ENCODE measurements at places on chromosomes 2 and 18.

DNA sequence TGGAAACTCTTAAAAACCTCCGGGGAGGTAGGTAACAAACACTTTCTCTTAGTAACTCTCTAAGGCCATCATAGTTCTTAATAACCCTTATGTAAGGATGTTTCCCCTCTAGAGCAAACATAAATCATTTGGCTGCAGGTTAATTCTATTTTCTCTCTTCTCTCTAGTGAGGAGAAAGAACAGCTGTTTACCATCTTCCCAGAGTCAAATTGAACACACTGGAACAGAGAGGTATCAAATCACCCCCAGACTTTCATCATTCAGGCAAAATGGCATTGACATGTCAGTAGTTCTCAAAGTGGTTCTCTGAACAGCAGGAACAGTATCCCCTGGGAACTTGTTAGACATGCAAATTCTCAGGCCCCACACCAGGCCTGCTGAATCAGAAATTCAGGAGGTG lies 240.7 kb downstream of the MEIS1 start:
- DNase-seq, result no peak

DNA sequence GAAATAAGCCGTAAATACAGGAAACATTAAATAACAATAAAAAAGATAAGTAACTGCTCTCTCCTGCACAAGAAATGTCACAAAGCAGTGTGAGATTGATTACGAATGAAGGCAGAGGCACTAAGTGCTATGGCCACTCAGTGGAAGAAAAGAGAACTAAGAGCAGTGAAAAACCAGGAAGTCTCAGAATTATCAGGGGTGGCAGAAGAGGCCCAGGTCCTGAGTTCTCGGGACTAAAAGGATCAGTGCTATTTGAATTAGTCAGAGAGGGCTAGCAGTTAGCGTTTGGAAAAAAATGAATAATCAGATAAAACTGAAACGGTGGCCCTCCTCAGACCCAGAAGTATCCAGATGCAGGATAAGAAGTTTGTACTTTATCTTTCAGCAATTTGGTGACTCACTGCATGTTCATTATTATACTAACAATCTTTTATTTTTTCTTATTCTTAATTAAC lies 367.1 kb downstream of the ZEB2 start:
- DNase-seq, result no peak

- no peak for DNase-seq
These were observed 4.6 kb downstream of the B3GNT7 start for GRCh38 chr2:231399853-231400680.

GRCh38 chr2:59025157-59025757 lies 784.1 kb upstream of the FANCL start:
- no peak for DNase-seq

GRCh38 chr2:105590780-105591660 lies 153.7 kb upstream of the NCK2 start:
- DNase-seq, result no peak

DNA sequence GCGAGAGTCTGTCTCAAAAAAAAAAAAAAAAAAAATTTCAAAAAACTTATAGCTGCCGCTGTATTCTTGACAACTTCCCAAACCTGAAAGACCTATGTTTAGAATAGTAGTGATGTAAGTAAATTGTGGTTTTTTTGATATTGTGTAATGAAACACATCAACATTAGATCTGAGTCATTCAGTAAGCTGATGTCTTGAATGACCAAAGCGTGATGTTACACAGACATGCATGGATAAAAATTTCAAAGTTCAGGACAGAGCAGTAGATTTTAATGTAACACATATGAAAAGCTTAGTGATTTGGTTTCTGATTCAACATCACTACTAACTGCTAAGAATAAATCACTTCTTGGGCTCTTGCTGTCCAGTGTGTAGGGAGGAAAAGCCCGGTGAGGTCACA lies 69.3 kb upstream of the MEX3C start:
- DNase-seq, result no peak

- no peak for DNase-seq
These were observed 221.9 kb downstream of the DYSF start for GRCh38 chr2:71675296-71675695.

DNA sequence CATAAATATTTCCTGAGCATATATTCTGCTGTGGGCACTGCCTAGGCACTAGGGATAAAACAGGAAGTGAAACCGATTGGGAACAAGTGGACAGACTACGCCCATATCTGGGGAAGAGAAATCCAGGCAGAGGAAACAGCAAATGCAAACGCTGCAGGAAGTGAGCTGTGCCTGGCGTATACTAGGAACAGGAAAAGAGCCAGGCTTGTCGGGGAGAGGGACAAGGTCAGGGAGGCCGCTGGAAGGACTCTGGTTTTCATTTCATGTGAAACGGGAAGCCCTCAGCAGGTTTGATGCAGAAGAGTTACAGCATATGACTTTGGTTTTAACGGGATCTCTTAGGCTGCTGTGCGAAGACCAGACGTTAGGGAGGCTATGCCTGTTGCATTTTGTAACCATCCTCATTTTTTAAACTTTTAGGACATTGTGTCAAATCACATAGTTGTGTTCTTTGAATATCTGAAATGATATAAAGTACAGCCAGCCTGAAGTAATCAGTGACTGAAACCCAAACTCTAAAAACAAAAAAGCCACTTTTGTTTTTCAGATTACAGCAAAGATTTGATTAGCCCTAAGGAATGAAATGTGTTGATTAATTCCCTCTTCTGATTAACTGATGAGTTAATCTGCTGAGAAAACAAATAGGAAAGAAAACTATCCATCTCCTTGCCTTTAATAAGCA lies 110.2 kb upstream of the PIEZO2 start:
- DNase-seq, result no peak

DNA sequence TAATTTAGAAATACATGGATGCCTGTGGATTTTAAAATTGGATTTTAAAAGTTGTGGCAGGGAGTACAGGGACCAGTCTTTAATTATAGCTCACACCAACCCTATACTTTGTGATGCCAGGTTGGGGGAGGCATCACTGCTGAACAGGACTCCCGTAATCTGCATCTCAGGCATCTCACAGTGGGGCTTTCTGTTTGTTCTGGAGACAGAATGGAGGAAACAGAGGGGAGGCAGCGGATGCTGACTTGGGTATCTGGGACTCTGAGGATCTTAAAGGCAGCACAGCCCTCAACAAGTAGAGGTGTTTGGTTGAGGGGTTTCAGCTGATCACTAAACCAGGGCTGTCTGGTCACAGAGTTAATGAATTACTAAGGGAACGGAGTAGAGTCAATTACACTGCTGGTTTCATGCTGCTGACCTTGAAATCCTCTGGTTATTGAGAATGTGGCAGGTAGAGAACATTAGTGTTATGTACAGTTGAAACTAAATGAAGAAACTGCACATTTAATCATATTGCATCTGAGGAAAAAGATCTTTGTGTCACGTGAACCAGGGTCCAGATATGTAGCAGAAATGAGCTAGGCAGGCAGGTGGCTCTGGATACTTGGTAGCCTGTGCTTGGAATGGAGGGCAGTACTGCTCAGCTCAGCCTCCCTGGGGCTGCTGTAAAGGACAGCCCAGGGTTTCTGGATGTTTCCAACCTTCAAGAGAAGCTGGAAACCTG lies 40.3 kb downstream of the FHOD3 start:
- DNase-seq, result no peak

DNA sequence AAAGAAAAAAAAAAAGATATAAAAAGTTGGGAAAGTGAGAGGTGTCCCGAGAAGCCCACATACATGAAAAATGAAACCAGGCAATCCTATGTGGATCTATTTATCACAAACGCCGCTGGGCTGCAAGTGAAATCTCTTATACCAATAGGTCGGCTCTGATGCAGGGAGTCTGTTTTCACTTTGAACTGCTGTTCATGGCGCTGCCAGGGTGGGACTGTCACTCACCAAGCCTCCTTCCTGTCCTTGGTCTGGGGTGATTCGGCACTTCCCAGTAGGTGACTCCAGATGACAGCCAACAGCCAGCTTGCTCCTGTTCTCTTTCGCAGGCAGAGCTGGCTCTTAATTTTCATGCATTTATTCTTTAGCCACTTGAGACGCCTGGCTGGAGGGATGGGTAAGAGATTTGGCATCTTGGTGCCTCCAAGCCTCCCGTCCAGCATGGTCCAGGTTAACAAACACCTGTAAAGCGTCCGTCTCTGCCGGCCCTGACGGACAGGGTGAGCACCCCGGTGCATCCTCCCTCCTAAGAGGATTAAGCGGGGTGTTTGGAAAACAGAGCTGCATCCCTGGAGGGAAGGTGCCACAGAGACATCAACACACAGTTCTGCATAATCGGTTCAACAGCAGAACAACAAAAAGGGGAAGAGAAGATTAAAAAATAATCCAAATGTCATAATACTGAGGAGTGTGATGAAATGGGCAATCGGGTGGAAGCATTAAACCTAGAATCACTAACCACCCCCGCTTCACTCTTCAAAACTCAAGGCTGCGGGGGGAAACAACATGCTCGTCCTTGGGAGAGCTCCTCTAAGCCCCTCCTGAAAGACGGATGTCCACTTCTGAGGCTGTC lies 58.7 kb downstream of the STEAP3 start:
- no peak for DNase-seq

DNA sequence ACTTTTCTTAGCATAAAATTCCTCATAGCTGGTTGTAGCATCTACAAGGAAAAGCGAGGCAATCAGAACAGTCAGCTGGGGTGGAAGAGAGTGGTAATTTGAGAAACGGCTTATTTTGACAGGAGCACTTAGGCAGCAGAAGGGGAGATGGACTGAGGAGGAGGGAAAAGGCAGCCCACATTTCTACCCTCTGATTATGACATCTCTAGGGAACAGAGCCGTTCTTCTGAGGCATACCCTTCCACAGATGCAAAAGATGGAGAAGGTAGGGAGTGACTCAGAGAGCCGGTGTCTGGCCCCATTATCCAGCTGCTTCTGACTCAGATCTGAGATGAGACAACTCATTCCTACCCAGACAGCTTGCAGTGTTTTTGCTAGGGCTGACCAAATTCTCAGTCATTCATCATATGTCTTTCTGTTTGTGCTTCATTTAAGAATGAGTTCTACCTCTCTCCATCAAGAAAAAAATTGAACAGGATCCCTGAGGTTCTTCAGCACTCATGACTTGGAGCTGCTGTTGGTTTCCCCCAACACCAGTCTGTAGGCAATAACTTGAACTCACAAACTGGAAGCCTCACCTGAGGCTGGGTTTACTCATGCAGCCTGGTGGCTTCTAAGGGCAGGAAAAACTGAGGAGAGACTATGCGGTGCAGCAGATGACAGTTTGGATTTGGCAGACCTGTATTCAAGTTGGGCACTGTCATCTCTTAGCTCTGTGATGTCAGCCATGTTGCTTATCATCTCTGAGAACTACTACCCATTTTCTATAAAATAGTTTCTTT lies 15.9 kb upstream of the SEC11C start:
- DNase-seq, result no peak

DNA sequence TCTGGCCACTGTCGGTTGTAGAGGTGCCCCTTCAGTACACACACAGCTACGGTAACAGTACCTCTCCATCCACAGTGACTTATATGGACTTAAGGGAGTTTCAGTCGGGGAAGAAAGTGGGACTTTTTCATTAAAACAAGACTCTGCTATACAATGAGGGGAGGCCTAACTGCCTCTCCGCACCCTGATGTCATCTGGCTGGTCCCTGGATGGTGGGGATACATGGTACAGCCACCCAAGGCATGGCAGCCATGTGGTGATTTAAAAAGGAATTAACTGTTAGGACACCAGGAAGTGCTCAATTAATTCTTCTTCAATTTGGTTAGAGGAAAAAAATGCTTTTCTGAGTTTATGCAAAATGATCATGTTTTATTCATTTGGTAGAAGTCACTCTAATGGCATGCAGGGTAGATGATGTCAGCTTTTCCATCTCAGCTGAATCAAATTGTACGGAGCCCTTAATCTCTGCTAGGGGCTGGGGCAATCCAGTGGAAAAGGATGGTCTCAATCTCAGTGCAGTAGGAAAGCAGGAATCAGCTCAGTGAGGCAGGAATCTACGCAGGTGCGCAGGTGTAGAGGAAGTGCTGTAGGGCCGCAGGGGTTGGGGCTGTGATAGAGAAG lies 243.9 kb downstream of the PRKCE start:
- no peak for DNase-seq

DNA sequence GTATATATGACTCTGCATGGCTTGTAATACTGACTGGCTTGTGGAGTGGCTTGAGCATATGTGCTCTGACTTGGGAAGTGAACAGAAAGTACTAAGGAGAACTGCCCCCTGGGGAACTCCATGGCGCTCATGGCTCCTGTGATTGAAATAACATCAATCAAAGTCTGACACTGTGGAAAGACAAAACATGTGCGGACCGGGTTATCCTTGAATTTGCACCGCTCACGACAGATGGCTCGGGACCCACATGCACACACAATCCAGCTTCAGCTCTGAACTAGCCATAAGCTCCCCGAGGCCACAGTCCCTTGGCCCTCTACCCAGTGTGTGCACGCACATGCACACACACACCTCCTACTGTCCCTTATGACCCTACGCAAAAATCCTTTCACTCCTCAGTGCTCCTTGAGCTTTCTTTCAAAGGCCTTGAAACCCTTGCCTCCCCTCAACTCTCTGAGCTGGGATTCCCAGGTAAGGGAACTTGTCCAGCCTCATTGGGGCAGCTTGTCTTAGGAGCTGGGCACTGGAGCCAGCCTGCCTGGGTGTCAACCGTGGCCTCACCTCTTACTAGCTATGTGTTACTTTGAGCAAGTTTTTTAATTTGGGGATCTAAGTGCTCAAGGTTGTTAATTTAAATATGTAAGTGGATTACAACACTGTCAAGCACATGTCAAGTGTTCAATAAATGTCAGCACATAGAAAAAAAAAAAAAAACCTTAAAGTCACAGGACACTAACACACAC lies 43.6 kb downstream of the MRPS5 start:
- DNase-seq, result no peak

GRCh38 chr2:20444993-20445910 lies 1.6 kb upstream of the RHOB start:
- no peak for DNase-seq

Data from stimulated activated CD4-positive, alpha-beta T cell treated with anti-CD3 and anti-CD28 coated beads, Interleukin-12 subunit alpha, Interleukin-12 subunit beta, amount 100 ng/mL, for 24 hours (primary cell).